ENCODE measurements at places on chromosomes 12 and 14. TPM values are rescaled to one million over a fixed set of nuclear protein-coding genes. Genes with fewer than 3 reads are reported as not detected.

Gene MYL2
- not detected for total RNA-seq

DNA sequence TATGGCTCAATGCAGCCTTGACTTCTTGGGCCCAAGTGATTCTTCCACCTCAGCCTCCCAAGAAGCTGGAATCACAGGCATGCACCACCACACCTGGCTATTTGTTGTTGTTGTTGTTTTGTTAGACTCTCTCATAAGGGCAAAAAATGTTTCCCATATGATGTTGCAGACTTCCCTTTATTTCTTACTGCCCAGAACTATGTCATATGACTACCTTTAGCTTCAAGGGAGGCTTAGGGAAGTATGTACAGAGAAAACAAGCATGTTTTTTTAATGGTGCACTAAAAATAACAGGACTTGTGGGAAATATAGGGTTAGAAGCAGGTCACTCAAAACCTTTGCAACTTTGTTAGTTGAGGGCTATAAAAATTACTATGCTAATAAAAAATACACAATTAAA lies 4.3 kb upstream of the GPR19 start:
- no peak for DNase-seq

DNA sequence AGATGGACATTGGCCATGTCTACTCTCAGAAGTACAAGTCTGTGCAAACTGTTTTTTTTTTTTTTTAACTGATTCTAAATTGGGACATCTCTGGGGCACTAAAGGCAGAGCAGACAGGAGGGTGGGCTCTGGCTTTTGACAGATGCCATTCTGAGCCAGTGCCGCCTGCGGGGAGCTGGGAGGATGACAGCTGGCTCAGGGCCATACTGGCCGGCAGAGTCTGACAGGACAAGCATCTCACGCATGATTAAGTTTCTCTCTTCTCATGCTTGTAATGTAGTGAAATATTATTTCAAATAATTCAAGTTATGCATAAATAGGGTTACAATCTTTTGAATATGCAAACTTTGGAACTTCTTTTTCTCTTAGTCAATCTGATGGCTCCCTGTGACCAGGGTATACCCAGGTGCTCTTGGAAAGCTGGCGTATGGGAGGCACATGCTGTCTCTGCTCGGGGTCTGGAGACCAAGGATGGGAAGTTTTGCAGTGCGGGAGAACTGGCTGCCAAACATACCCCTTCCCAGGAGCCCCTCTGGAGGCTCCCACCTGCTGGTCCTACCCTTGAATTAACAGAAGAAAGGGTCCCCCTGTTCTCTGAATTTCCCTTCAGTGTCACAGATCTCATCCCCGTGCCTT lies 7.6 kb downstream of the CDCA4 start:
- no peak for DNase-seq

- no peak for DNase-seq
Observed at GRCh38 chr14:93330609-93331000, 2.2 kb downstream of the BTBD7 start.

GRCh38 chr14:50055461-50056228 lies 60.7 kb downstream of the VCPKMT start:
- DNase-seq = no peak

DNA sequence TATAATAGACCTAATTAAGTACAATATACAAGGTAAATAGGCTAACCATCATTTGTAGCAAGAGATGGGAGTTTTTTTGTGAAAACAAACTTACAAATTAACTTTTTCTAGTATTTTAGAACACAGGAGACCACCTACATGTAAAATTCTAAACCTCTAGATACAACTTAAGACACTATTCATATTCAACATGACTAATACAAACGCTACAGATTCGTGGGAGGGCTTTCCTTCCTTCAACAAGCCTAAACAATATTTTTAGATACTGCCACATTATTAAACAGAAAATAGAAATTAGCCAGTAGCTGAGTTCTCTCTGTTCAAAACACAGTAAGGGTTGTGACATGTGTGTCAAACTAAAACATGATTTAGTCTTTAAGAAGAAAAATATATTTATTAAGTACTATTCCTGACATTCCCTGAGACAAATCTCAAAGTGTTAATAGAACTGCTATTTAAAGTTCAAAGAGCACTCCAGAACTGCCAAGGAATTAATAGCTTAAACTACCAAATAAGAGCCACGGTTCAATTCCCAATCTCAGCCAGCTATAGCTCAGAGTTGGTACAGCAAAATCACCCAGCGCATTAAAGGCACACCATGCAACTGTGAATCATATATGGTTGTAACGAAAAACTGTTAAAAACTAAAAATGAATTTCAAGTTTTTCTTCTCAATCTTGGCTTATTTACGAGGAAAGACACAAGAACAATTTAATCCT lies 10.7 kb downstream of the MED13L start:
- DNase-seq = no peak

DNA sequence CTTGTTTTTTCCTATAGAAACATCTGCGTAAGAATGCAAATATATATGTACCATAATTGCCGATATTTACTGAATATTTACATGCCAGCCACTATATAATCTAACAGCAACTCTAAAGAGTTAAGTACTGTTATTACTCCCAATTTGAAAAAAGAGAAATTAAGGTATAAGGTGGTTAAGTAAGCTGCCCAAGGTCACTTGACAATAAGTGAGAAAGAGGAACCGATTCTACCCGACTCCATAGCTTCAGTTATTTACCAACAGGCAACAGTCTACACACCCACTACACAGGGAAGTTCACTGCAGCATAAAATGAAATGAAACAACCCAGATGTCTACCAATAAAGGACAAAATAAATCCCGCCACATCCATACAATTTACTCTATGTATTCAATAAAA lies 1.1 kb downstream of the MIS18BP1 start:
- DNase-seq = no peak

DNA sequence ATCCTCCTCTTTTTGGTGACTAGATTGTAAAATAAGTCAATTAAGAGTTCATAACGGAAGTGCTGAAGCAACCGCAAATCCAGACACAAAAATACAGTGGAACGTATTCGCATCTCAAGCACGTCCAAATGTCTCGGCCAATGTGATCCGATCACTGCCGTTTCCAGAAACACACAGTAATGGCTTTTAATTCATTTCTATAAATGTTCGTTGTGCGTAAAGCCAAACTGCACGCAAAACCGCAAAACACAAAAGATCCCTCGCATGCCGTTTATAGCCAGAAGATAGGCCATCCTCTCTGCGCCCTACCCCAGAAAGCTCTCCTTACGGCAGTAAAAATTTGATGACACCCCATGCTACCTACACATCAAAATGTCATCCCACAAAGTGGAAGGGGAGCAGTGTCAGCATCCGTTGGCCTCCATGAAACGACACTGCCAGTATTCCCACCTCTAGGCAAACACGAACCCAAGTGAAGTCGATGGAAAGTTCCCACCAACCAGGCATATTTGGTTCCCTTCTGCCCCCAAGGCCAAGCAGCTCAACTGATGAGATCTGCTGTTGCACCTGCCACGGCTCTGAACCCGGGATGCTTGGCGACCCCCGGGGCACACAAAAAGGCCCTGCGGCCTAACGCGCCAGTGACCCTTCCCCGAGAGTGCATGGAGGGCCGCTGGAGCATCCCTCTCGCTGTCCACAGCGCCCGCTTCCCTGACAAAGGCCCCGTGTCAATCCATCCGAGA lies 1.4 kb downstream of the HECTD4 start:
- DNase-seq = no peak

DNA sequence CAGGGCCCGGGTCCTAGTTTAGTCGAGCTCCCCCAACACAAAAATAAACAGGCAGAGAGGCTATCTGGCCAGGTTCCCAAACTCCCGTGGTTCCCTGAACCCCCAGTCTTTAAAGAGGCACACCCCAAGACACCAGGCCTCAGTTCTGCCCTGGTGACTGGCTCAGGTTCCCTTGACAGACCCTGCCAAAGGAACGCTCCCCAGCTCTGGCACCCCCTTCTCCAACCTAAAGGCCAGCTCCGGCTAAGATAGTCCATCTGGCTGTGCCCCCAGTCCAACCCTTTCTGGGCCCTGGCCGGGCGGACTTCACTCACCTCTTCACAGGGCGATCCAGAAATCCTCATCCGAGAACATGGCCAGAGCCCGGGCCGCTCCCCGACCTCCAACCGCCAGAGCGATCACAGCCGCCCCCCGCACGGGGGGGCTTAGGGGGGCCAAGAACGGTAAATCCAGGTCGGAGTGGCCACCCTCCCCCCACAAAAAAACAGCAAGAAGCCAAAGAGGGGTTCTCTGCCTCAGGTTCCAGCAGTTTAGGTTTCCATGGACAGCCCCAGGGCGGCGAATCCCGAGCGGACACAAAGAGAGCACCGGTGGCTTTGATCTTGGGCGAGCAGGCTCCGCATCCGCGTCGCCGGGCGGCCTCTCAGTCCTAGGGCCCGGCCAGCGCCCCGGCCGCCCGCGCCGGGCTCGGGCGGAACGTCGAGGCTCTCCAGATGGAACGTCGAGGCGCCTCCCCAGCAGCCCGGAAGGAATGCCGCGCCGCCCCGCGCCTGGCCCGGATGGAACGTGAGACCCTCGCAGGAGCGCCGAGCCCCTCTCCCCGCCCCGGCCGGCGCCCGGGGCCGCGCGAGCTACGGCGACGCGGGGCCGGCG lies 1.1 kb downstream of the KMT2D start:
- DNase-seq = no peak

Gene CBLN3
- total RNA-seq = 1.8 TPM

GRCh38 chr12:1888923-1889322 lies 29.5 kb downstream of the CACNA2D4 start:
- no peak for DNase-seq

DNA sequence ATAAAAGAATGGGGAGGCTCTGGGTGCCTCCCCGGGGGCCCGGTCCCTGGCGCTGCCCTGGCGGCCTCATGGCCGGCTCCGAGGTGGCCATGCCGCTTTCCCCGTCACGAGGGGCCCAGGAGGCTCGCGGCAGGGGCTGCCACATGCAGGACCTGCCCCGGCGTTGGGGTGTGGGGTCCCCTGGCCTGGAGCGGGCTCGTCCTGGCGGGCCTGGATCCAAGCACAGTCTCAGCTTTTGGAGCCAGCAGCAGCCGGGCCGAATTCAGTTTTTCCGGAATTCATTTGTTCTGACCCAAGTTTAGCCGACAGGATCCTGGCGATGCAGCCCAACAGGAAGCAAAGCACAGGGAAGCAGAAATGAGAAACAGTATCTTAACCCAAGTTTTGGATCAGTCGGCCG lies 26.4 kb upstream of the AEBP2 start:
- no peak for DNase-seq

Gene CLEC2A
- total RNA-seq = not detected

- DNase-seq = no peak
Observed at GRCh38 chr14:64515053-64515452, 10.5 kb downstream of the ZBTB1 start.

DNA sequence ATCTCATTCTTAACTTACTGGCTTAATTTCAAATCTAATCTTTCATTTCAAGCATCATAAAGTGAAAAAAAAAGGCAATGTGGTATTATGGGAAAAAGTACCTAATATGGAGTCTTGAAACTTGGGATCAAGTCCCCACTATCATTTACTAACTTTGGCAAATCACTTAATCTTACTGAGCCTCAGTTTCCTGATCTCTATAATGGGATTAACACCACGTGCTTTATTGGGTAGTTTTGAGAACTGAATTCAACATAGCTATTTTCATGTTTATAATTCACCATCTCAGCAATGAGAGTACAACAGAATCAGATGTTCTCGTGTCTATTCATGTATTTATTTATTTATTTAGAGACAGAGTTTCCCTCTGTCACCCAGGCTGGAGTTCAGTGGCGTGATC lies 78.3 kb downstream of the NTN4 start:
- no peak for DNase-seq

Gene NOP9
- 41.3 TPM for total RNA-seq

DNA sequence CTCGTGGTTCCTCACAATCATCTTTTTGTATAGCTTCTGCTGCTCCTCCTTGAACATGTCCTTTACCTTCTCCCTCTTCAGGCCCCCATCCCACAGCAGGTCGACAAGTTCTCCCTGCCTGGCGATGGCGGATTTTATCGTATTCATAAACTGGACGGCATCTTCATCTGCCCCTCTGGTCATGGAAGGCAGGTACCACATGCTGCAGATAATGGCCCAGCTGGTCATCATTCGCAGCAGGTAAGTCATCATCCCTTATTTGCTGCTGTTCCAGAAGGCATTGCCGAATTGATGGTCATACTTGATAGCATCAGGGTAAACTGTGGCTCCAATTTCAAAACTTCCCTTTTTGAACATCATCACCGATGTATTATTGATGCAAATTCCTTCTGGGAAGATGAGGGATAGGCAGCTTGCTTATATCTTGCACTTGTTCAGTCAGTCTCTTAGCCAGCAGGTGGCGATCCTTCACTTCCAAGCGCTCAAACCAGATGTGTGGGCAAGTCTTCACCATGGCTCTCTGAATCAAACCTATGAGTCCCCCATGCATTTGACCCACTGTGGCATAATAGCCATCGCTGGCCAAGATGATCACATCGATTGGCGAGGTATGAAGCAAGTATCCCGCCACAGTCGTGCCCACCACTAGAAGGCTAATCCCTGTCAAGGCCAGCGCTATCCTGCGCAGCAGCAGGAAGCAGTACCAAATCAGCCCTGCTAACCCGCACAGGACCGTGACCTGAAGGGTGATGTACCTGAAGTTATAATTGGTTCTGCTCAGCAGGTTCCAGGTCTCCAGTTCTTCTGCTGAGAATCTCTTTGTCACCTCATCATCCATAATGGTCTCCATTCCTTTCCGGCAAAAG lies 381.5 kb upstream of the STXBP6 start:
- no peak for DNase-seq

DNA sequence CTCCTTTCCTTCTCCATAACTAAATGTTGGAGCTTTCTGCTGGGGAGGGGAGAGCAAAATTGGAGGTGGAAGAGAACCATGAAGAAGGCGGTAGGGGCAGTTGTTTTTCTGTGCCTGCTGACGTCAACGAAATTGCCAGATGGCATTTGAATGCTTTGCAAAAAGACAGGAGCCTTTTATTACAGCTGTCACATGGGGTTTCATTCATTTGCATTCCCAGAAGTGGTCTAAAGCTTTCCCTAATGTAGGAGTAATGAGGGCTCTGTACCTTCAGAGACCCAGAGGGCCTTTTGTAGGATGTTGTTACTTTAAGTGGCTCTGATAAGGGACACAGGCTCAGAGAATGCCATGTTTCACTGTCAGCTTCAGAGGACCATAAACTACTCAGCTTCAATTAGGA lies 107.1 kb upstream of the SLCO1C1 start:
- DNase-seq = no peak

- no peak for DNase-seq
Observed at GRCh38 chr12:88419794-88420193, 160.5 kb downstream of the KITLG start.

DNA sequence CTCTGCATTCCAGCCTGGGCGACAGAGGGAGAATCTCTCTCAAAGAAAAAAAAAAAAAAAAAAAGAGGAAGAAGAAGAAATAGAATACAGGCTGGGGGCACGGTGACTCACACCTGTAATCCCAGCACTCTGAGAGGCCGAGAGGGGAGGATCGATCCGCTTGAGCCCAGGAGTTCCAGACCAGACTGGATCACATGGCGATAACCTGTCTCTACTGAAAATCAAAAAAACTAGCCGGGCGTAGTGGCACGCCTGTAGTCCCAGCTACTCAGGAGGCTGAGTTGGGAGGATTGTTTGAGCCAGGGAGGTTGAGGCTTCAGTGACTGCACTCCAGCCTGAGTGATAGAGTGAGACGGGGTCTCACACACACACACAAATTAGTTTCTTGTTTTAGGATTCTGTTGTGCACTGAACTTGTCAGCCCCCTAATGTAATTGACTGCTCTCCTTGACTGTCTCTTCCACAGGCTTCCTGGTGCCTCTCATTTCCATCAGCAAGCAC lies 963 bp upstream of the TINF2 start:
- no peak for DNase-seq

Gene KRT2
- total RNA-seq = not detected
